ENCODE measurements at places on chromosomes 7 and 10.

DNA sequence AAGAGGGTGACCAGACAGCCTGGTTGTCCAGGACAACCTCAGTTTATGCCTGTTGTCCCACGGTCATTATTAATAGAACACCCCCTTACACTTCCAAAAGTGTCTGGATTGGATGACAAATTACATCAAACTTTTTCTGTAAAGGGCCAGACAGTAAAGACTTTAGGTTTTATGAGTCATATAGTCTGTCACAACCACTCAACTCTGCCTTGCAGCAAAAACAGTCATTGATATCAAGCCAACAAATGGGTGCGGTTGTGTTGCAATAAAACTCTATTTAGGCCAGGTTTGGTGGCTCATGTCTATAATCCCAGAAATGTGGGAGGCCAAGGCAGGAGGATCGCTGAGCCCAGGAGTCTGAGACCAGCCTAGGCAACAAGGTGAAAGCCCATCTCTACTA is 66.7 kb upstream of the ATP6V0A4 start:
- no peak for DNase-seq

DNA sequence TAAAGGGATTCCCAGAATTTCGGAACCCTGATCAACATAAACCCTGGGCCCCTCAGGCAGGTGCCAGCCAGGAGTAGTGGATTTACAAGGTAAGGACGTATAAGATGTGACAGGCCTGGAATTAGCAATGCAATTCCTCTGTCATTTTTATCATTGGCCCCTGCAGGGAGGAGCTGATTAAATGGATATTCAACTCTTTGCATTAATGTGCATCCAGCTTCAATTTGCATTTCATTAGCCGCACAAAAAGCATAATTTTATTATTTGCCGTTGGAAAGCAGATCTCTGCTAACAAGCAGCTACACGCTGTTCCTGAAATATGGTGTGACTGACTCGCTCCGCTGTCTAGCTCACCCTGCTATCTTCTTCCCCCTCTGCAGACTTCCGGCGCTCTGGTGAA is 195.8 kb downstream of the RPS24 start:
- DNase-seq = no peak

- no peak for DNase-seq
Observed at GRCh38 chr7:2923291-2923781, 79.2 kb upstream of the GNA12 start.

DNA sequence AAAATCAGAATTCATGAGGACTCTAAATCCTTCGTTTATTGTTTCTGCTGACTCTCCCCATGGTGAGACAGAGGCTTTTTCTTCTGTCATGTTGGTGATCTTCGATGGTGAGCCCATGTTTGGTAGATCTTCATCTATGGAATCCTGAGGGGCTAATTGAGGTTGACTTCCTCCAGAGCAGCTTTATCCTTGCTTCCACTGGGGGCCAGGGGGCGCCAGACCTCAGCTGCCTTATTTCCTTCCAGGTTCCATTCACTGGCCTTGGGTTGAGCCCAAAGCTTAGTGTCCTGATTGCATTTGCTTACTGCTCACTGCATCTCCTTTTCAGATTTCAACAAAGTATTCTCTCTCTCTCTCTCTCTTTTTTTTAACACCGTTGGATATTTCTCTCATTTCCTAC is 80.7 kb downstream of the GCC1 start:
- no peak for DNase-seq

GRCh38 chr7:115494529-115495147 is 535.9 kb downstream of the TFEC start:
- no peak for DNase-seq

DNA sequence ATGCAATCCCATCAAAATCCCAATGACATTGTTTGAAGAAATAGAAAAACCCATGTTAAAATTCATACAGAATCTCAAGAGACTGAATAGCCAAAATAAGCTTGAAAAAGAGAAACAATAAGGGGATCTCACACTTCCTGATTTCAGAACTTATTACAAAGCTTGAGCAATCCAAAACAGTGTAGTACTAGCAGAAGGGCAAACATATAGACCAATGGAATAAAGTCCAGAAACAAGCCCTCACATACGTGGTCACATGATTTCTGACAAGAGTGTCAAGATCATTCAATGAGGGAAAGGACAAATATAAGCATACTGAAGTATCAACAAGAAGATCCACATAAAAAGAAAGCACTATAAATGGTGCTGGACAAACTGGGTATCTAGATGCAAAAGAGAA is 31.9 kb downstream of the MICU1 start:
- DNase-seq = no peak

- DNase-seq = no peak
Observed at GRCh38 chr10:80492848-80493521, 38.9 kb downstream of the TSPAN14 start.

- no peak for DNase-seq
Observed at GRCh38 chr7:82335927-82336326, 107.7 kb downstream of the CACNA2D1 start.

GRCh38 chr7:17690030-17690429 is 250.3 kb downstream of the SNX13 start:
- no peak for DNase-seq

DNA sequence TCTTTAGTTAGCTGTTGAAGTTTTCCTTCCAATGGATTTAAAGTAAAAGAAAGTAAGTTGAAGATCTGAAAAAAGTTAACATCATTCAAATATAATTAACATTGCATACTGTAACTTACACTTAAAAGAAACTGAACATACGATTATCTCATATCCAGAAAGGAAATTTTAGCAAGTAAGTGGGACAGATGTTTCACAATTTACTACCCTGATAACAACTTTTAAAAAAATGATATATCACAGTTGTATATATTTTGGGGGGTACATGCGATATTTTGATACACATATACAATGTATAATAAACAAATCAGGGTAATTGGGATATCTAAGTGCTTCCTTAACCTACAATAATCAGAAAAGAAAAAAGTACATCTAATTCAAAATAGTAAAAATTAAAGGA is 44.2 kb downstream of the ASZ1 start:
- DNase-seq = no peak

DNA sequence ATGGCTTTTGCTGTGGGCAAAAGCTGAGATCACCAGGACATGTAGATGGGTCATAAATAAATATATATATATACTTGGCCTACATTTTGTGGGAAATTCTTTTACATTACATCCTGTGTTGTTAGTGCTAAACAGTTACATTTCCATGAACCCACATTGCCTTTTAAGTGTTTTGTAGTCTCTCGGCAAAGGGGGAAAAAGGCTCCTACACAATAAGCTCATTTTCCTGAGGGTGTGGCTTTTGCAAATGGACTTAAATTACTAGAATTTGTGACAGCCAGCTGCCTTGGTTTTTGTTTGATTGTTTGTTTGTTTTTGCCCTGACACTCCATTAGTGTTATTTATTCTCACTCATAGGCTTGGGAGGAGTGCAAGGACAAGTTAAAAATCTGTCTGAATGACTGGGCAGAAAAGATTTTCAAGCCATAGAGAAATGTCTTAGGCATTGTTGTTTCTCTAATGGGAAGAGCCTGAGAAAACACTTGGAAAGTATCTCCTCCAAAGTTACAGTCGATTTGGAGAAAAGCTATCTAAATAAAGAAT is 128.8 kb downstream of the DGKB start:
- DNase-seq = no peak

GRCh38 chr10:121425623-121426022 is 172.6 kb downstream of the FGFR2 start:
- no peak for DNase-seq

GRCh38 chr7:53657586-53657985 is 622.2 kb downstream of the POM121L12 start:
- DNase-seq = no peak

GRCh38 chr7:94650147-94651051 is 5.5 kb downstream of the SGCE start:
- no peak for DNase-seq

- DNase-seq = no peak
Observed at GRCh38 chr7:103009466-103010185, 65.0 kb downstream of the FBXL13 start.

- DNase-seq = no peak
Observed at GRCh38 chr10:11612021-11613001, 861 bp upstream of the USP6NL start.

- DNase-seq = no peak
Observed at GRCh38 chr10:78510566-78511323, 477.1 kb downstream of the RPS24 start.

GRCh38 chr7:122881324-122881723 is 4.9 kb downstream of the CADPS2 start:
- DNase-seq = no peak

DNA sequence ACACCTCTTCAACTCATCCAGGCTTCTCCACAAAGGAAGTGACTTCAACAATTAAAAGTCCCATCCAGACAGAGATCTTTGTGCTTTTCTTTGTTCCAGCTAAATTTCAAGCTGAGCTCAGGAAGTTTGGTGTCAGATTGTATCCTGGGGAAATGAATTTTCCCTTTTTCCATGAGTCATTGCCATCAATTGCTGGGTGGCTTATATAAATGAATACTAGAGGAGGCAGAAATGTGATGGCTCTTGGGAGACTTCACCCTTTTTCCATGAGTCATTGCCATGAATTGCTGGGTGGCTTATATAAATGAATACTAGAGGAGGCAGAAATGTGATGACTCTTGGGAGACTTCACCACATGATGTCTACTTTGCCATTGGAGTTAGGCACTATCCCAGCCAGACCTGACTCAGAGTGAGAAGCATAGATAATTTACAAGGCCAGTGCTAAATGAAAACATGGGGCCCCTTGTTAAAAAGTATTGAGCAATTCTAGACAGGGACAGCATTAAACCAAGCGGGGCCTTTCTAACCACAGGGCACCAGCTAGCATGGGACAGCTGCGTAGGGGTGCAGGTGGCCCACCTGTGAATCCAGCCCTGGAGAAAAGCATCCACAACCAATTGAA is 339.2 kb upstream of the PODXL start:
- DNase-seq = no peak

Measured in stimulated activated effector memory CD8-positive, alpha-beta T cell treated with anti-CD3 and anti-CD28 coated beads, Interleukin-12 subunit alpha, Interleukin-12 subunit beta, amount 100 ng/mL, for 72 hours (primary cell).